ENCODE measurements at places on chromosomes 13 and 19. TPM values are rescaled to one million over a fixed set of nuclear protein-coding genes. Genes with fewer than 3 reads are reported as not detected.

Gene DIAPH3
- not detected for total RNA-seq

Gene SCEL
- not detected for total RNA-seq

DNA sequence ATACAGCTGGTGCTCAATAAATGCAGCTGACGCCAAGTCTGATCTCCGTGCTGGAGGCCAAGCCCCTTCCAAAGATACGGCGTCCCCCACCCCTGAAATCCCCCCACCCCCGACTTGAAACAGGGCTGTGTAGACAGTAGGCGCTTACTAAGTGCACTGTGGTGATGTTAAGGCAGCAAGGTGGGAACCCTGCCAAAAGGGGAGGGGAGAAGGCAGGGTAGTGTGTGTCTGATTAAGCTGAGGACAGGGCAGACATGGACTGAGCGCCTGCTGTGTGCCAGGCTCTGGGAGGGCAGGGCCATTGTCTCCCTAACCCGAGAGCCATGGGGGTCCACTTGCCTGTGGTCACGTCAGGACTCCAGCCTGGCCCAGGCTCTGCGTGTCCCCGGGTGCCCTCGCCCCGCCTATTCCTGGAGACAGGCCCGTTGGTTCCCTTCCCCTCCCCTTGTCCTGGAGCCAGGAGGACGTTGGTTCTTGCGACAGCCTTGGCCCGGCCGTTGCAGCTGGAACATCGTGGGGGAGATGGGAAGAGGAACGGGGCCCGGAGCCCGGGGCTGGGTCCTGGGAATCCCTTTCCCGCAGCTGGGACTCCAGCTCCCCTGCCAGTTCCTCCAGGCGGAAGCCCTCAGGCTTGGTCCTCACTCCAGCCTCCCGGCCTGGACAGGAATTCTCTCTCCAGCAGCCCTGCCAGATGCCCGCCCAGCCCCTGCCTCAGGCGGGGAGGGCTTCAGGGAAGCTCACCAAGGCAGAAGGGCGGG is 1.7 kb upstream of the ELANE start:
- DNase-seq, result no peak

- DNase-seq, result no peak
Measured at GRCh38 chr19:12800923-12801465, 606 bp downstream of the PRDX2 start.

- no peak for DNase-seq
Measured at GRCh38 chr19:15577184-15577771, 37.7 kb upstream of the CYP4F8 start.

DNA sequence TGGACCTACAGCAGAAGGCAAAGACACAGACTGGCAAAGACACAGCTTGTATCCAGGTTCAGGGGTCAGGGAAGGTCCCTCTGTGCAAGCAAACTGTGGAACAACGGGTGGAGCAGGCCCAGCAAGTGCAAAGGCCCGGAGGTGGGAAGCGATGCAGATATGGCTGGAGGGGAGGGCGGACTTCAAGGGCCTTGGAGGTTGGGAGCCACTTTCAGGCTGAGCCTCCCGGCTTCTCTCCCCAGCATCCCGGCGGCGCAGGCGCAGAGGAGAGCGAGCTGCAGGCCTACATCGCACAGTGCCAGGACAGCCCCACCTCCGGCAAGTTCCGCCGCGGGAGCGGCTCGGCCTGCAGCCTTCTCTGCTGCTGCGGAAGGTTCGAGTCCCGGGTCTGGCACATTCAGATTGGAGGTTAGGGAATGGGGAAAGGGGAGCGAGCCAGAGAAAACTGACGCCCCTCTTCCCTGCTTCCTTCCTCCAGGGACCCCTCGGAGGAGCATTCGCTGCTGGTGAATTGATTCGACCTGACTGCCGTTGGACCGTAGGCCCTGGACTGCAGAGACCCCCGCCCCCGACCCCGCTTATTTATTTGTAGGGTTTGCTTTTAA is 2.1 kb upstream of the PNPLA6 start:
- no peak for DNase-seq

DNA sequence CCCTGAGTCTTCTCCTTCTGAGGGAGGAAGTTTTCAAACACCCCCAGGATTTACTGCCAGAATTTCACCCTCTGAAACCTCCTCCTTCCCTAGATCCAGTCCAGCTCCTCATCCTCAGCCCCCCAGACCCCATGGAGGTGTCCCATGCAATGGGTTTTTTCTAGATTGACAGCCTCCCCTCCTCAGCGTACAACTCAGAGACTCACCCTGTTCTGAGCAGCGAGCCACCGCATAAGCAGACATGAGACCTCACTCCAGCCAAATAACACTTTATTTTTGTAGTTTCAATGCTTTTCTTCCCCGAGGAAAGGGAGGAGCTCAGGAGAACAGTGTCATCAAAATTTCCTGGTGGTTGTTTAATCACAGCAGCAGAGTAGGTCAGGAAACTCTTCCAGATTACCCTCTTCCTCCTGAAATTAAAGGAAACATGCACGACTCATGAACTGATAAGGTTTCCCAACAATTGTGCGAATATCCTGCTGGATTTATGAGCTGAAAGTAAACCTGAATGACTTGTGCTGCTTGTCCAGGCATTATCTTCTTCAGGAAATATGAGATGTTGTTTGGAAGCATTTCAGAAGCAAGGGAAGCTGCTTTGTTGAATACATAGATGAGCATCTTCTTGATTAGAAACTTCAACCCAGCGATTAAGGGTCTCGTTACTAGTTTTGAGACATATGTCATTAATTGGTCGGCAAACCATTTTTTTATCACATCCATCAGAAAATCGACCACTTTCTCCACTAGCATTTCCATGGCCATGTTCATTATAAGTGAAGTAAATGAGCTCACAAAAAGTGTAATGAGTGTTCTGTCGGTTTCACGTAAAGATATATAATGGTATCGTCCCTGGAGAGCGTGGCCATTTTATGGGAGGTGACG is 36.2 kb downstream of the ERICH4 start:
- DNase-seq, result no peak

GRCh38 chr13:26186995-26187394 is 35.1 kb downstream of the RNF6 start:
- no peak for DNase-seq

- DNase-seq, result no peak
Measured at GRCh38 chr13:102138635-102139190, 263.1 kb downstream of the FGF14 start.

DNA sequence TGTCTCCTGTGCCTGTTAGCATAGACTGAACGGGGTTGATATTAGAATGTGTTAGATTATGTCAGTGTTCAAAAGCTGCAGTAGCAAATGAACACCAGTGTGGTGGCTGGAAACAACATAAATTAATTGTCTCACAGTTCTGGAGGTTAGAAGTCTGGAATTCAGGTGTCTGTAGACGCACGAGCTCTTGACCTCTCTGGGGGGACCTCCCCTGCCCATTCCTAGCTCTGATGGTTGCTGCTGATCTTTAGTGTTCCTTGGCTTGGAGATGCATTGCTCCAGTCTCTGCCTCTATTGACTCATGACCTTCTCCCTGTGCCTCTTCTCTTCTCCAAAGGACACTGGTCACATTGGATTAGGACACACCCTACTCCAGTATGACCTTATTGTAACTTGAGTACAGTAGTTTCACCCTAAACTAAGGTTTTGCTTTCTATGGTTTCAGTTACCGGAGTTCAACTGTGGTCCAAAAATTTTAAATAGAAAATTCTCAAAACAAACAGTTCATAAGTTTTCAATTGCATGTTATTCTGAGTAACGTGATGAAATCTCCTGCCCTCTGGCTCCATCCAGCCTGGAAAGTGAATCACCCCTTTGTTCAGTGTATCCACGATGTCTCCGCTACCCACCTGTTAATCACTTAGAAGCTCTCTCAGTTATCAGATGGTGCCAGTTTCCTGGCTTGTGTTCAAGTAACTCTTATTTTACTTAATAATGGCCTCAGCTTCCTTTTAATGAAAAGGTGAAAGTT is 273.2 kb downstream of the MYO16 start:
- no peak for DNase-seq

DNA sequence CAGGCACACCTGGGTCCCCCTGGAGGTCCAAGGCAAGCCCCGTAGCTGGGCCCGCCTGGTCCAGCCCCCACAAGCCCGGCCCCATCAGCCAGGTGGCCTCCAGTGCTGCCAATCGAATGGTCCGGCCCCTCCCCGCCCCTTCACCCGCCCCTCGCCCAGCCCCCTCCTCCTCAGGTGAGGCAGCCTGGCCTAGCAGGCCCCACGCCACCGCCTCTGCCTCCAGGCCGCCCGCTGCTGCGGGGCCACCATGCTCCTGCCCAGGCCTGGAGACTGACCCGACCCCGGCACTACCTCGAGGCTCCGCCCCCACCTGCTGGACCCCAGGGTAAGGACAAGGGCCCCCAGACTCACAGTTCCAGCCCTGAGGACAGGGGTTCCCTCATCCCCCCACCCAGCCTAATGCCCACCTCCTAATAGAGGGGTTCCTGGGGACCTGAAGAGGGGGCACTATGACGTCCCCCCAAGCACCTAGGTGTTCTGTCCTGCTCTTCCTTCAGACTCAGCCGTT is at the start of gene HPN:
HPN (plus strand) TSS at position 174 of the 508 bp plus-strand sequence. CDS start 786 bp downstream, outside the sequence.
- no peak for DNase-seq
